ENCODE measurements at places on chromosomes 7 and 10.

DNA sequence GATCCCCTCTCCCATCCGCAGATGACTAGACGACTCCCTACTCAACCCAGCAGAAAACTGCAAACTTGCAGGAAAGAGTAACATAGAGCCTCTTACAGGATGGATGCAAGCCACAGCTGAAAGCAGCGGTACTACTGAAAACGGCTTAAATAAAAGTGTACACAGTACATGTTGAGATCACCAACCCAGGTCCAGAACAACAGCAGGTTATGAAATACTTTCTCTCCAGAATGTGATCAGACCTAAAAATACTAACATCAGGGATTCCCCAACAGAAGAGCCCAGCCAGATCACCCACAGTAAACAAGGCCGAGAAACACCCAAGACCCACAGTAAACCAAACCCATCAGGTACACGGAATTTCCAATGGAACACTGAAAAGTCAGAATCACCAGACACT lies 13.2 kb downstream of the ATE1 start:
- DNase-seq: no peak

- DNase-seq: no peak
Observed at GRCh38 chr10:33665501-33665900, 331.0 kb upstream of the NRP1 start.

DNA sequence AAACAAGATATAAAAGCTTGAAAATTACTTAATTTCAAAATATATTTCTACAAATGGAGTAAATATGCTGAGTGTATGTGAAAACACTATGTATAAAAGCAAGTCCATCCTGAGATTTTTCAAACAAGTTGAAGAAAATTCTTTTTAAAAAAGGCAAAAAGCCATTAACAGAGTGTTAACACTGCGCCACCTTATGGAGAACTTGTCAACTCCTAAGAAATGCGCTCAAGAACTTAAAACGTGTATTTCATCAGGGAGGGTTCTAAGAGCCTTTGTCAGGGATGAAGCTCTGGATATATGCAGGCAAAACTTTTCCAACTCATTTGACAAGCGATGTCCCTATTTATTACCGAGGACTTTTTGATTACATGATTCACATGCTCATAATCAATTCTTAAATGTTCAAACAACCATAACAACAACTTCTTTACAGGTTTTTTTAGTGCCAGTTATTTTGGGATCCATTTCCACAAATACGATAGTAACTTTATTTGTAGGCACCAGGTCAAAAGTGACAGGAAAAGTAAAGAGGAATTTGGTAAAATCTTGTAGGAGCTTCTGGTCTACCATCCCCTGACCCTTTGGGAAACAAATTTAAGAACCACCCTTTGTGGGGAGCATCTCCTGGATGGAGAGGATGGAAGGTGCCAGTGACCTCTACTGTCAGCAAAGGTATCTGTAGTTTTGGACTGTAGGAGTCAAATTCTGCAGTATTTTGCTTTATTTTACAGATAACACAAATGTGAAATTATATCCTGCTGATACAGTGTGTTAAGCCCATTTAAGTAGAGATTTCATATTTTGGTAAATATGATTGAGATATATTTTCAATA lies 23.2 kb downstream of the CALCR start:
- no peak for DNase-seq

- DNase-seq: no peak
Observed at GRCh38 chr7:133702078-133702477, 425.1 kb upstream of the LRGUK start.

DNA sequence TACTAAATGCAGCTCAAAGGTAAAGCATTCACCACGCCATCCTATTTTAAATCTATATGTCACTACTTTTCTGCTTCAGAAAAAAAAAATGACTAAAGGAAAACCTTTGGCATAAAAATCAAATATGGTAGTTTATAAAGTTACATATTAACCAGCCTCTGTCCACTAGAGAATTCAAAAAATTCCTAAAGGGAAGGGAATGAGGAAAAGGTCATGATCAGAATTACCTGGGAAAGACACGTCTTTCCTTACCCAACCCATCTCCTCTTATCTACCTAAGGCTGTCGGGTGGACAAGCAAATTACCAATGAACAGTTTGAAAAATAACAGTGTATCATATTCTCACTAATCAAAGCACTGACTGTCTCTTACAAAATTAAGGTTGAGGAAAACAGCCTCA lies 100.7 kb upstream of the TMEM106B start:
- no peak for DNase-seq

DNA sequence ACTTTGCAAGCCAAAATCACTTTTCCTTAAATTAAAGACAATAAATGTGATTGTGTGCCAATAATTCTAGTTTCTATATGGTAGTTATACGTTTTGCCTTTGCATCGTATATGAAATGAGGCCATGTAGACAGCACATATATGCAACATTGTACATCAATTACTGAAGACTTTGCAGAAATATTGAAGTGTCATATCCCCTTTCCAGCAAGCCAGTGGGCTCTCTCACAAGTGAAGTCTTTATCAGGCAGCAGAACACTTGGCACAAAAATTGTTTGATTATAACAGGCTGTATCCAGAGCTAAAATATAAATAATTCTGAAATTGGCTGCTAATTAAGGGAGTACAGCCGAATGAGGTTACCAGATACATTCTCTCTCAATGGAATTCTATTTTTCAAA lies 588.6 kb upstream of the SEMA3D start:
- DNase-seq: no peak

GRCh38 chr7:127678947-127679346 lies 27.0 kb downstream of the SND1 start:
- peak; percentile 57 for DNase-seq

DNA sequence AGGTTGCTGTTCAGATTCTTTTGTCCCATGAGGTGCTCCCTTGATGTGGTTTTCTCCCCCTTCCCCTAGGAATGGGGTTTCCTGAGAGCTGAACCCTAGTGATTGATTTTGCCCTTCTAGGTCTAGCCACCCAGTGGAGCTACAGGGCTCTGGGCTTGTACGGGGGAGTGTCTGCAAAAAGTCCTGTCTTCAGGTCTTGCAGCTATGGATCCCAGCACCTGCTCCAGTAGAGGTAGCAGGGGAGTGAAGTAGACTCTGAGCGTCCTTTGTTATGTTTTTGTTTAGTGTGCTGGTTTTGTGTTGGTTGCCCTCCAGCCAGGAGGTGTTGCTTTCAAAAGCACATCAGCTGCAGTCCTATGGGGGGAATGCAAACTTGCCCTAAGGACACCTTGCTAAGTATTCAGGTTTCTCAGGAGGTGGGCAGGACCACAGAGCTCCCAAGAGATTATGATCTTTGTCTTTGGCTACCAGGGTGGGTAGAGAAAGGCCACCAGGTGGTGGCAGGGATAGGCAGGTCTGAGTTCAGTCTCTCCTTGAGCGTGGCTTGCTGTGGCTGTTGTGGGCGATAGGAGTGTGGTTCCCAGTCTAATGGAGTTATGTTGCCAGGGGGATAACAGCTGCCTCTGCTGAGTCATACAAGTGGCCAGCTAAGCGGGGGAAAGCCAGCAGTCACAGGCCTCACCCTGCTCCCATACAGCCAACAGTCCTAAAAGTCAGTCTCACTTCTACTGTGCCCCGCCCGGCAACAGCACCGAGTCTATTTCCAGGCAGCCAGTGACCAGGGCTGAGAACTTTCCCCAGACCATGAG lies 92.4 kb upstream of the JCAD start:
- no peak for DNase-seq
